ENCODE measurements at places on chromosomes 2 and 18. TPM values are rescaled to one million over a fixed set of nuclear protein-coding genes. Genes with fewer than 3 reads are reported as not detected.
A peak's percentile ranks its signal among the peaks of the same experiment; 100 is the strongest.

Gene KIF1A
- under 0.01 TPM for total RNA-seq

Gene FBXO15
- total RNA-seq = 0.36 TPM

Gene STAMBP
- 23.2 TPM for total RNA-seq

Gene RAB1A
- 78.1 TPM for total RNA-seq

Gene HMSD
- under 0.01 TPM for total RNA-seq

Gene MBOAT2
- 56.6 TPM for total RNA-seq

Gene LRRC30
- not detected for total RNA-seq

Gene SLC35G4
- total RNA-seq = not detected

- no peak overlapping the region for H3K27ac ChIP-seq
- H3K36me3 ChIP-seq = no peaks in the 10 kb centered on the region
- H3K4me1 ChIP-seq = no peaks in the 10 kb centered on the region
These were observed 130.9 kb upstream of the MYCN start for GRCh38 chr2:15809404-15809803.

DNA sequence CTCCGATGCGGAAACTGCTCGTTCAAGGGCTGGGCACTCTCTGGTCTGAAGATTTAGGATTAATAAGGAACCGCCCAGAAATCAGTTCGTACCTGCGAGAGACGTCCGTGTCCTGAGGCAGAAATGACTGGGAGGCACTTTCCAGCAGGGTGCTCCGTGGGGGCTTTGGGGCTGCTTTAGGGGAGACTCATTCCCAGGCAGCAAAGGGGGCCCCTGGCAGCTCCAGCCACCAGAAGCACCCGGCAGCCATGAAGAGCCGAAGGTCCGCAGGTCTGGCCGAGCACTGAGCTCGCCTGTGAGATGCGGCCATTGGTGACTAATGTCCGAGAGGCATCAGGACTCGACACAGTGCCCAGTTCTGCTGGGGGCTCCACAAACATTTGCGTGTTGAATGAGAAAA is 20.9 kb downstream of the KCNG2 start:
- H3K36me3 ChIP-seq = no peaks in the 10 kb centered on the region
- no peak for DNase-seq
- no peaks in the 10 kb centered on the region for H3K4me1 ChIP-seq
- no peak overlapping the region for H3K27ac ChIP-seq

DNA sequence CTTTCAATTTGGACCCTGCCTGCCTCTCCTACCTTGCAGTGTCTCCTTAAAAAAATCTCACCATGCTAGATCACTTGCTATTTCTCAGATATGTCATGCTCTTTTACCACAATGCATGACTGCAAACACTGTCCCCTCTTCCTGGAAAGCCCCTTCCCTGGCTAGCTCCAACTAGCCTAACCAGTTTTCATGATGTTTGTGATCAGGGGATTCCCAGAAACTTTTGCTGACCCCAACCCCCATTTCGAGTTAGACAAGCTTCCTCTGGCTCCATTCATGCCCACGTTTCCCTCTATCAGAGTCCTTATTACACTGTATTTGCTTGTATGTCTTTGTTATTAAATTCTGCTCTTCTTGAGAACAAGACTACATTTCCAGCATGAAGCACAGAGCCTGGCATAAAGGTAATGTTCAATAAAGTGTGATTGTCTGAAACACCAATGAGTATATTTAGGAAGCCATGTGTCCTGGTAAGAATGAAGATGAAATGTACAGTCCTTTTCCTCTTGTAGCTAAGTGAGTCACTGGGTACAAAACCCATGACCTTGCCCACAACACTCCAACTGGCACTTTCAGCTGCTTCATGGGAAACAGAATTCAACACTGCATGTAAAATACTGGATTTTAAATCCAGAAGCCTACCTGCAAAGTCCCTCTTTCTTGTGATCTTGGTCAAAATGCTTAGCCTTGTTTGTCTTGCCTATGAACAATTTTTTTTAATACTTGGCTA is 62.0 kb upstream of the ATL2 start:
- peaks cover 5% of the 10 kb centered on the region for H3K4me1 ChIP-seq
- H3K27me3 ChIP-seq = peaks cover 55% of the 10 kb centered on the region
- no peak for DNase-seq
- H3K4me3 ChIP-seq = no peak overlapping the region

DNA sequence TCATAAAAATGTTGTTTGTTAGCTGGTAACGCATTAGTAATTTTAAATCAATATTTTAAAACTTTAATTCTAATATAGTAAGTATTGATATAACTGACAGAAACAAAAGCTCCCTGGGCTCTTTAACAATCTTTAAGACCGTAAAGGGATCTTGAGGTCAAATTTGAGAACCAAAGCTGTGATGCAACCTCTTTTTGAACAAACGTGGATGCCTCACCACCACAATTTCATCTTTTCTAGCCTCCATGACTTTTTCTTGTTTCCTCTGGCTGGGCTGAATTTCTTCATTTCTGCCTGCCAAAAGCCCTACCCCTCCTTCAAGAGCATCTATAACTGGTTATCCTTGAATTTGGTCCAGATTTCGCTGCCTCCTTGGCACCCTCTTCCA is 563 bp upstream of the POLE4 start:
- H3K4me3 ChIP-seq = peak overlapping the region; percentile 83
- DNase-seq = no peak
- no peaks in the 10 kb centered on the region for H3K27me3 ChIP-seq
- no peaks in the 10 kb centered on the region for H3K36me3 ChIP-seq
- peaks cover 9% of the 10 kb centered on the region for H3K4me1 ChIP-seq
- H3K27ac ChIP-seq = peak overlapping the region; percentile 82

GRCh38 chr2:45570671-45571334 is 40.3 kb downstream of the SRBD1 start:
- H3K4me3 ChIP-seq = no peak overlapping the region
- peaks cover 24% of the 10 kb centered on the region for H3K4me1 ChIP-seq
- no peaks in the 10 kb centered on the region for H3K27me3 ChIP-seq
- H3K36me3 ChIP-seq = no peaks in the 10 kb centered on the region
- H3K27ac ChIP-seq = peak overlapping the region; percentile 25

DNA sequence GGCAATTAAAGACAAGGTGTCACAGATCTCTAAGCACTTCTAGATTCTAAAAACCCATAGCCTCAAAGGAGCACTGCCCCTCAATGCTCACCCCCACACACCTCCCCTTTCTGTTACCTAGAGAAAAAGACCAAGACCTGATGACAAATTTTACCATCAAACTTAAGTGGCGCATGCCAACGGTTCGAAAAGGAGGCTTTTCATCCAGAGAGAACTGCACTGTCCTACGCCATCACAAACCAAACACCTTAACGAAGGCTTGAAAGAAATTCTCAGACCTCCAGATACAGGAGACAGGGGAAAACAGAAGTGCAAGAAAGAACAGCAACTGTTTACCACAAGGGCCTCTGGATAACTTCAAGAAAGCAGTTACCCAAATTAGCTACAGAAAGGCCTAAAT is 2.0 kb upstream of the ZC3H6 start:
- no peaks in the 10 kb centered on the region for H3K36me3 ChIP-seq
- no peak overlapping the region for H3K4me3 ChIP-seq
- no peaks in the 10 kb centered on the region for H3K27me3 ChIP-seq

DNA sequence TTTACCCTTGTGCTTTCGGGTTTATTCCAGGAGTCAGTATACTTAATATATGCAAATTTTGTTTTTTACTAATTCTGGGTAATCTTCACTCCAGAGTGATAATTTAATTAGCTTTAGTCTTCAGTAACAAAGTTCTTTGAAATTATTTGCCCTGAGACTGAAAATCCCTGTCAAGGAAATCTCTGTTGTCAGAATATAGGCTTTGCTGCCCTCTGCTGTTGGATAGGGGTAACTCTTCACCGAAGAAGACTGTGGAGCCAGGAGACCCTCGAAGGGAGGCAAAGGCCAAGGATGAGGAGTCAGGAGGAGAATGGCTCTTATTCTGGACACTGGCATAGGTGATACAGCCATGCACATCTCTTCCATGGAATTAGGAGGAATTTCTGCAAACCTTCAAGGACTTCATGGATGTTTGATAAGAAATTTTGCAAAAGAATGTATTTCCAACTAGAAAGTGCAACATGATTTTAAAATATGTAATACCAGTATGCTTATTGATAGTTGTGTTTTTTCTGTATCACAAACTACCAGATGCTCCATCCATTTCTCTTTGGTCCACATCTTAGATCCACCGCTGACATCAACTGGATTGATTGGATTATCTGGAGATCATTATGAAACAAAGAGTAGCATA is 182.3 kb downstream of the RDH14 start:
- H3K4me1 ChIP-seq = peaks cover 10% of the 10 kb centered on the region
- peak; percentile 9 for DNase-seq
- H3K4me3 ChIP-seq = no peak overlapping the region
- H3K27me3 ChIP-seq = peaks cover 5% of the 10 kb centered on the region

- H3K4me1 ChIP-seq = no peaks in the 10 kb centered on the region
- DNase-seq = no peak
- no peaks in the 10 kb centered on the region for H3K36me3 ChIP-seq
- no peaks in the 10 kb centered on the region for H3K27me3 ChIP-seq
- no peak overlapping the region for H3K27ac ChIP-seq
These were observed 429.6 kb downstream of the NCKAP5 start for GRCh38 chr2:133138693-133139092.

DNA sequence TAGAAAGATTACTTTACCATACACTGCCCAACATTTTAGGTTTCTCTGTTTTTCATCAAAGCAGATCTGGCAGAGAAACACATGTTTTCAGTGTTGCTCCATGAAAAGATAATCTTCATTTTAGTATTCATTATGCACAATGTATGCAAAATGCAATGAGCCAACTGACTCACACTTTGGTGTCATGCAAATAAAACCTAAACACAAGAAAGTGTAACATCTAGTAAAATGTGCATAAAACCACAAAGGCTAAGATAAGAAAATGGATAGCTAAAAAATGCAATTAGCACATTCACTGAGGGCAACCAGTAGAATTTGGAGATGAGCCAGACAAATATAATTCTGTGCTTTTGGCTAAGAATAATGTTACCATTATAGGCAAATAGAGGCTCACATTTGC is 203.5 kb upstream of the UBE2E3 start:
- peaks cover 13% of the 10 kb centered on the region for H3K4me1 ChIP-seq
- H3K4me3 ChIP-seq = no peak overlapping the region
- DNase-seq = no peak
- H3K27me3 ChIP-seq = no peaks in the 10 kb centered on the region

DNA sequence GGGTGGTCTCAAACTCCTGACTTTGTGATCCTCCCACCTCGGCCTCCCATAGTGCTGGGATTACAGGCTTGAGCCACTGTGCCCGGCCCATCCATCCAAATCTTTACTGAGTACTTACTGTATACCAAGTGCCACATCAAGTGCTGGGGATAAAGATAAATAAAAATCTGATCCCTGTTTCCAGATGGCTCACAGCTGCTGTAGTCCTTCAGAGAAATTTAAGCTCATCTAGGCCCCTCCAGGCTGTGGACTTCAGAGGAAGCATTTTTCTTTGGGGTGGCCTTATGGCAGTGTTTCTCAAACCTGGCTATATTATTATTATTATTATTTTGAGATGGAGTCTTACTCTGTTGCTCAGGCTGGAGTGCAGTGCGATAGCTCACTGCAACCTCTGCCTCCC is 33.7 kb upstream of the GTF2A1L start:
- no peak overlapping the region for H3K27ac ChIP-seq
- no peaks in the 10 kb centered on the region for H3K36me3 ChIP-seq
- H3K4me1 ChIP-seq = no peaks in the 10 kb centered on the region
- H3K4me3 ChIP-seq = no peak overlapping the region
- H3K27me3 ChIP-seq = no peaks in the 10 kb centered on the region
- no peak for DNase-seq

DNA sequence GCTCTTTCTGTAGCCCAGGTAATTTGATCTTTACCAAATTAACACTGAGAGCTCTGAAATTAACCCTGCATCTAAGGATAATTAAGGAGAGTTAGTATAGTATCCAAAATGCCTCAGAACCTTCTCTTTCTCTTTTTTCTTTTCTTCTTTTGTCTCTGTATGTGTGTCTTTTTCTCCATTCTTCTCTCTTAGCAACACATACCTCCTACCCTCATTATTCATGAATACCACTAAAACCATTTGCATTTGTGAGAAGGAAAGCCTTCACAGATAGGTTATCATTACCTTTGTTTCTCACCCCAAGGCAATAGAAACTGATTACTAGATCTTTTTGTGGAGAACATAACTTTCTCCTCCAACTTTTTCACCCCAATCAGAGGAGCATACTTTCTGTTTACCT is 376.5 kb upstream of the NXPH2 start:
- no peaks in the 10 kb centered on the region for H3K36me3 ChIP-seq
- no peaks in the 10 kb centered on the region for H3K27me3 ChIP-seq
- H3K4me3 ChIP-seq = no peak overlapping the region
- no peaks in the 10 kb centered on the region for H3K4me1 ChIP-seq
- no peak for DNase-seq
- no peak overlapping the region for H3K27ac ChIP-seq

- DNase-seq = peak; percentile 79
- H3K36me3 ChIP-seq = peaks cover 4% of the 10 kb centered on the region
- no peaks in the 10 kb centered on the region for H3K27me3 ChIP-seq
- peak overlapping the region; percentile 28 for H3K4me3 ChIP-seq
- H3K4me1 ChIP-seq = peaks cover 27% of the 10 kb centered on the region
These were observed 132.2 kb downstream of the DOCK10 start for GRCh38 chr2:224909885-224910573.

DNA sequence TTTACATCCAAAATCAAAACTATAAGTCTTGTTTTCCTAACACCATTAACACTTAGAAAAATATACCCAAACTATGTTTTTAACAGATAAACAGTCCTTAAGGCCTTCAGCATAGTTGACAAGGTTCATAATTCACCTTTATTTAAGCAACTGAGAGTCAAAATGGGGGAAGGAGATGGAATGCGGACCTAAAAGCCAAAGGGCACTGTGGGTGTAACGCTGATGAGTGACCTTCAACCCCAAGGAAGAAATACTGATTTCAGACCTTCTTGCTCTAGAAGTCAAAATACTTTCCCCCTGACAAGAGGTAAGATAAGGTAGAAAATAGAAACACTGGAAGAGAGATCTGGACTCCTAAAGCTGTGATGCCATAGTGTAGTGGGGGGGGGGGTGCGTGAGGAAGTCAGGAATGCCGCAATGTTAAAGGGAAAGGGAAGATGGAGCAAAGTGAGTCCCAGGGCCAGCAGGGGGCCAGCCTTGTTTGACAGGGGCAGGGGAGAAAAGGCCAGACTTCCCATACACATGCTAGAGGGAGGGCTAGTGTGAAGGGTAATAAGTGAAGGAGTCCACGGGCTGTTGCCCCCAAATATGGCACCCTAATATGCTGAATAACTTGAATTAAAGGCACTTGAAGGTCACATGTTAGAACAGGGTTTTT is 31.4 kb downstream of the CCDC93 start:
- DNase-seq = no peak
- H3K36me3 ChIP-seq = peaks cover 10% of the 10 kb centered on the region
- H3K4me1 ChIP-seq = peaks cover 41% of the 10 kb centered on the region
- peak overlapping the region; percentile 95 for H3K27ac ChIP-seq
- H3K27me3 ChIP-seq = no peaks in the 10 kb centered on the region

DNA sequence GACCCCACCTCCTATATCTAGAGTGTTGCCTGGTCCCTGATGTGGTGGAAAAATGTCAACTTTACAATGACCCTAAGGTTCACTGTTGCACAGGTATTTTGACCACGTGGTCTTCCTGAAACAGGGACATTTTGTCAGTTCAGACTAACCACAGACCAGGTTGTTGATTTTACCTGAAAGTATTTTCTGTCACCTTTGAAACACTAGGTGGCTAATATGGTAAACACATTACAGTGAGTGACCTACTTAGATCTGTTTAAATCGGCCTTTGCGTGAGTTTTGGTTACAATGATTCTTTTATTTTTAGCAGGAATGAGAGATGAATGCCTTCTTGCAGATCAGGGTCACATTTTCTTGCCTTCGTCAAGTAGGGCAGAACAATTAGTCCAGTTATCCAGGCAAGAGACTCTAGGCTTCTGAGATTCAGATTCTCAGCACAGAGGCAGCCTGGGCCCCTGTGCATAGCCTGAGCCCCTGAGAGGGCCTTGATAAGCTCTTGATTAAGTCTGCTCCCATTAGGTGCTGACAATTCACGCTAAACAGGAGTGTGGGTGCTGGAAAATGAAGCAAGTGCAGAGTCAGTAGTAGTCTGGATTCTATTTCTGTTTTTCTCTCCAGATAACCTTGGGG is 226.2 kb downstream of the KCNS3 start:
- no peak overlapping the region for H3K27ac ChIP-seq
- H3K4me3 ChIP-seq = no peak overlapping the region
- H3K27me3 ChIP-seq = no peaks in the 10 kb centered on the region
- DNase-seq = no peak

All from osteoblast (primary cell).